NCI-H1694 (cell line): ENCODE measurements at places on chromosomes 4 and X.

- no peak for DNase-seq
Observed at GRCh38 chr4:83542225-83542624, 6.3 kb downstream of the GPAT3 start.

DNA sequence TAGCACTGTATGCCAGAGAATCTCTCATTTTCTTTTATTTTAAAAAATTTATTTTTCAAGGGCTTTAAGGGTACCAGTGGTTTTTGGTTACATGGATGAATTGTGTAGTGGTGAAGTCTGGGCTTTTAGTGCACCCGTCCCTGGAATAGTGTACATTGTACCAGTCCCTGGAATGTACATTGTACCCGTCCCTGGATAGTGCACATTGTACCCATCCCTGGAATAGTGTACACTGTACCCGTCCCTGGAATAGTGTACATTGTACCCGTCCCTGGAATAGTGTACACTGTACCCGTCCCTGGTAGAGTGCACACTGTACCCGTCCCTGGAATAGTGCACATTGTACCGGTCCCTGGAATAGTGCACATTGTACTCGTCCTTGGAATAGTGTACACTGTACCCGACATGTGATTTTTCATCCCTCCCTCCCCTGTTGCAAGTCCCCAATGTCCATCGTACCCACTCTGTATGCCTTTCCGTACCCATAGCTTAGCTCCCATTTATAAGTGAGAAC lies 56.1 kb upstream of the HELT start:
- DNase-seq, result no peak

DNA sequence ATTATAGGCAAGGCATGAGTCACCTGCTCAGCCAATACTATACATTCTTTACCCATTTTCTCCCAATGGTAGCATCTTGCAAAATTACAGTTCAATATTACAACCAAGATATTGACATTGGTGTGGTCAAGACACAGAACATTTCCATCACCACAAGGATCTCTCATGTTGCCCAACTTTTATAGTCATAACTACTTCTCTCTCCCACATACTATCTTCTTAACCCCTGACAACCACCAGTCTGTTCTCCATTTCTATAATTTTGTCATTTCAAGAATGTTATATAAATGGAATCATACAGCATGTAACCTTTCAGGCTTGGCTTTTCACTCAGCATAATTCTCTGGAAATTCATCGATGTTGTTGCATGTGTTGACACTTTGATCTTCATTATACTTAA lies 144.9 kb downstream of the ENOX2 start:
- no peak for DNase-seq

DNA sequence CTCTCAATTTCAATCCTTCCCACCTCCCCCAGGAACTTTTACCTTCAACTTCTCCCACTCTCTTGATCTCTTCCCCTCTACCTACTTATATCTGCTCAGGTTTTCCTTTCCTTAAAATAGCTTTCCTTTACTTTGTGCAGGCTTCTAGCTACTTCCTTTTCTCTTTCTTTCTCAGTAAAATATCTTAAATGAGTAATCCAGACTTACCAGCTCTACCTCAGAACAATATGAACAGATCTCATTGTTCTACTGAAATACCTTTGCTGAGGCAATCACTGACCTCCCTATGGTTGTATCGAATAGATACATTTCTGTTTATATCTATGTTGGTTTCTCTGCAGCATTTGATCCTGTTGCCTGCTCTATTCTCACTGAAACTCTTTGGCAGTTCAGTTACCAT lies 86.7 kb upstream of the WDR44 start:
- DNase-seq, result no peak

DNA sequence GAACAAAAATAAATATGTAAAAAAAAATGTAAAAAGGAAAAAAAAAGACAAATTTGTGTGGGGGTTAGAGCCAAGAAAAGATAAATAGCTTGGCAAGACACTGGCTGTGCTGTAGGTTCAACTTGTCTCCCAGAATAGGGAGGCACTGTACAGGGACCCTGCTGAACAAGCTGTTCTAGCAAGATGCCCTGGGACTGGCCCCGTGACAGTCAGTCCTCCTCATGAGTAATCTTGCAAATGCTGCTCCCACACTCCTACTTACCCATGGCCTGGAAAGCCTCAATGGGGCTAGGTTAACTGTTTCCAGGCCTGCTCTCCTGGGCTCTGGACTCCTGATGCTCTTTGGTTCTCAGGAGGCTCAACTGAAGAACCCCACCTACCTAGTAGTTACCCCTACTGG lies 106.8 kb downstream of the ATG4A start:
- DNase-seq, result no peak

GRCh38 chr4:42612898-42613297 lies 44.0 kb downstream of the ATP8A1 start:
- DNase-seq, result no peak

GRCh38 chr4:101952985-101953384 lies 162.5 kb downstream of the BANK1 start:
- no peak for DNase-seq

DNA sequence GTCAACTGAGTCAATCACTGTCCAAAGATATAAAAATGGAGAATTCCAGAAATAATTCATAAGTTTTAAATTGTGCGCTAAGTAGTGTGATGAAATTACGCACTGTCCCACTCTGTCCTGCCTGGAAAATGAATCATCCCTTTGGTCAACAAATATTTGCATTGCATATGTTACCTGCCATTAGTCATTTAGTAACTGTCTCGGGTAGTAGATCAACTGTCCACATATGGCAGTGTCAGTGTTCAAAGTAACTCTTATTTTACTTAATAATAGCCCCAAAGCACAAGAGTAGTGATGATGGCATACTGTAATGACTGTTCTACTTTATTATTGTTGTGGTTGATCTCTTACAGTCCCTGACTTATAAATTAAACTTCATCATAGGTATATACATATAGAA lies 3.4 kb downstream of the YTHDC1 start:
- no peak for DNase-seq

DNA sequence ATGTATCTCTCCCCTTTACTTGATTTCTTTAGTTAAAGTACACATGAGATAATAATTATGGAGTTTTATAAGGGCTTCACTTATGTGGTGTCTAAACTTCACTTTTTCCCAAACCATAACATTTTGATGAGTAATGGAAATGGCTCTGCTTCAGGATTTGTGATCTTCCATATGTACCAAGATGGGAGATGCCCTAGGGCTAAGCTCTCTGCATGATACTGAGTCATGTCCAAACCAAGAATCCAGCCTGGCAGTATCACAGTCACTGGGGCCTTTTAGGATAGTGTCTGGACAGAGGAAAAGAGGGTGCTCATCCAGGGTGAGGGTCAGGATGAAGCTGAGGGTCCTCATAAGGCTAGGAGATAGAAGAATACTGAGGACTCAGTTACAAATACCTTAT lies 47.9 kb upstream of the PAGE3 start:
- DNase-seq, result no peak

DNA sequence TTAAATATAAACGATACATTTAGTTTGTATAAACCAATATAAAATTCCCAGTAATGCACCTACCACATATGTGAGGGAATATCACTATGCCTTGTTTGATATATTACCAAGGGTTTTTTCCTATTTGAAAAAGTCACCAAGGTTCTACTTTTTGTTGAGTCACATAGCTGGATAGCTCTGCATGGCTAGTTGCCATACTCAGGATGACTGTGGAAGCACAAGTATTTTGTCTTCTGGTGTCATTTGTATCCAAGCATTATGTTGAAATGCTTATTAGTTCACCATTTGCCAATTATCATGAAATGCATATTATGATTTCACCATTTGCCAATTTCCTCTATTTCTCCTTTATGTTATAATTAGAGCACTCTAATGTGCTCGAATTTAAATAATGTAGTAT lies 162.7 kb upstream of the TTC29 start:
- no peak for DNase-seq

DNA sequence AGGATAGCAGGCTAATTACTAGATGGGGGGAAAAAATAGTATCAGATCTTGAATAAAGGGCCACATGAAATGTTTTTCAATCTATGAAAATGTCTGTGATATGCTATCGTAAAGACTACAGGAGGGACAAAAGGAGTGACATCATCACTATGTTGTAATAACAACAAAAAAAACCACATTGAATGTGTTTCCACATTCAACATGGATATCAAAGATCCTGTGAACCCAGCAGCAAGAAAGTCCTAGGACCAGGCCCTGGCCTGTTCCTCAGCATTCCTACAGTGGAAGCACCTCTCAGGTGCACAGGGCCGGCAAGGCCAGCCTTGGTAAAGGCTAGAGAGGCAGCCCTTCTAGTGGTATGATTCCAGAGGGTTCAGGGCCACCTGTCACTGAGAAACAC lies 118.3 kb downstream of the RELL1 start:
- no peak for DNase-seq

- DNase-seq, result no peak
Observed at GRCh38 chrX:121407627-121408026, 360.2 kb downstream of the GLUD2 start.

DNA sequence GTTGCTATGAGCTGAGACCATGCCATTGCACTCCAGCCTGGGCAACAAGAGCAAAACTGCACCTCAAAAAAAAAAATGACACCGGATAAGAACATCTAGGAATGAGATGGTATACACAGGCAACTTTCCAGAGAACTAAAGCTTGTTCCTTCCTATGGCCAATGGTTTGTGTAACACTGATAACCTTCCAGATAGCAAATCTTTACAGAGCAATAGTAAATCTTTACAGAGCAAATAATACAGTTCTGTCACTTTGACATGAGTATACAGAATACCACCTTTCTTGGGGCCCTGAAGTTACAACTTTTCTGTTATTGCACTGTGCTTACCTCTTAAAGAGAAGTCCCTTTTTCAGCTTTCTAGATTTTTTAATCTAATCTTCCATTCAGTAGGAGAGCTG lies 91.6 kb downstream of the CD99L2 start:
- no peak for DNase-seq

GRCh38 chr4:21002286-21002685 lies 302.0 kb downstream of the PACRGL start:
- no peak for DNase-seq

DNA sequence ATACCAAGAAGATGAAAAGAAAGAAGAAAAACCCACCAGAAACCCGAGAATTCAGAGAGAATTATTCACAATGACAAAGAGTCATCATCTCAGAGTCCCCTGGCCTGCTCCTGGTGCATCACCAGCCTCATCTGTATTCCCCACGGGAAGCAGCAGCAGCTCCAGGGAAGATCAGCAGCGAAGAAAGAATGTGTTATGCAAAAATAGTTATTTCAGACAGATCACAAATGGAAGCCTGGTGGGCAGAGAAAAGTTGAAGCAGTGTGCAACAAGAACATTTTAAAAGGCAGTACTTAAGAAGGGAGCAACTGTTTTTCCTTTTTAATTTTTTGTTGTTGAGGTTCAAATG lies 189.2 kb downstream of the PPP3CA start:
- DNase-seq, result no peak
